Hair follicular keratinocyte (primary cell): ENCODE measurements at places on chromosomes 7 and 10. TPM values are rescaled to one million over a fixed set of nuclear protein-coding genes. Genes with fewer than 3 reads are reported as not detected.

The CALD1 gene
- total RNA-seq: 110 TPM in 2 replicates

The PON3 gene
- 3.2 and 4.7 TPM in 2 replicates for total RNA-seq

The IQUB gene
- not detected in 2 replicates for total RNA-seq

The RTKN2 gene
- 0.70 and 0.99 TPM in 2 replicates for total RNA-seq

The ADAMTS14 gene
- 0.19 TPM in 1 of 2 replicates, not detected in the other for total RNA-seq

The GRID2IP gene
- total RNA-seq: 0.16 TPM in 1 of 2 replicates, not detected in the other

The CISD1 gene
- total RNA-seq: 30.0 and 43.6 TPM in 2 replicates

The MMP21 gene
- total RNA-seq: not detected in 2 replicates

The SH2B2 gene
- total RNA-seq: 5.5 and 6.4 TPM in 2 replicates

The OR2A12 gene
- not detected in 2 replicates for total RNA-seq

The ZNF804B gene
- total RNA-seq: not detected in 2 replicates

The KIF11 gene
- 8.4 and 25.1 TPM in 2 replicates for total RNA-seq

The PIP gene
- not detected in 2 replicates for total RNA-seq

The ZNF25 gene
- 3.2 and 4.9 TPM in 2 replicates for total RNA-seq

The HDAC9 gene
- 3.0 and 11.1 TPM in 2 replicates for total RNA-seq

The HOXA2 gene
- total RNA-seq: 0.61 and 1.8 TPM in 2 replicates

The EPHA1 gene
- 35.5 and 37.2 TPM in 2 replicates for total RNA-seq

The FGFBP3 gene
- under 0.01 and 0.08 TPM in 2 replicates for total RNA-seq

The FAM237B gene
- total RNA-seq: not detected in 2 replicates

The C10orf62 gene
- not detected in 2 replicates for total RNA-seq

The MEOX2 gene
- total RNA-seq: not detected in 2 replicates

The PLPP4 gene
- total RNA-seq: 2.0 TPM in 1 of 2 replicates, not detected in the other

The ZNF33A gene
- total RNA-seq: 9.1 and 14.3 TPM in 2 replicates

The COL13A1 gene
- 3.5 and 3.7 TPM in 2 replicates for total RNA-seq

The DYNC1I1 gene
- 0.61 and 1.0 TPM in 2 replicates for total RNA-seq

The HOGA1 gene
- 0.55 and 1.2 TPM in 2 replicates for total RNA-seq

The HHEX gene
- 0.19 TPM in 1 of 2 replicates, not detected in the other for total RNA-seq

The ARHGEF35 gene
- total RNA-seq: 7.5 and 11.0 TPM in 2 replicates

The GPR158 gene
- total RNA-seq: not detected in 2 replicates

The HIP1 gene
- 6.3 and 7.2 TPM in 2 replicates for total RNA-seq

The UCMA gene
- not detected in 2 replicates for total RNA-seq

The IL15RA gene
- total RNA-seq: 7.6 and 9.8 TPM in 2 replicates

The MAPK8 gene
- total RNA-seq: 35.5 and 41.2 TPM in 2 replicates

The HEPACAM2 gene
- not detected in 2 replicates for total RNA-seq

The CTTNBP2 gene
- 0.15 TPM in 1 of 2 replicates, not detected in the other for total RNA-seq

The PLAC9 gene
- total RNA-seq: not detected in 2 replicates

The OR9A2 gene
- total RNA-seq: not detected in 2 replicates

The TMEM229A gene
- not detected in 2 replicates for total RNA-seq

The ZNF853 gene
- total RNA-seq: 0.11 and 2.4 TPM in 2 replicates

The MUC12 gene
- 1.7 TPM in 1 of 2 replicates, not detected in the other for total RNA-seq

The SLC18A3 gene
- not detected in 2 replicates for total RNA-seq

The INHBA gene
- total RNA-seq: 28.7 and 121 TPM in 2 replicates

The ANKRD61 gene
- total RNA-seq: not detected in 2 replicates

The NKX1-2 gene
- total RNA-seq: 1.7 and 2.6 TPM in 2 replicates

The FFAR4 gene
- not detected in 2 replicates for total RNA-seq

The APBB1IP gene
- not detected in 2 replicates for total RNA-seq

The LIPF gene
- not detected in 2 replicates for total RNA-seq

The CYP26A1 gene
- not detected in 2 replicates for total RNA-seq

The GSDME gene
- 87.6 and 95.0 TPM in 2 replicates for total RNA-seq

The SAMD9L gene
- total RNA-seq: 0.70 and 0.99 TPM in 2 replicates

The DLX5 gene
- not detected in 2 replicates for total RNA-seq

The CRYGN gene
- total RNA-seq: not detected in 2 replicates

The TBXAS1 gene
- total RNA-seq: 0.57 TPM in 1 of 2 replicates, not detected in the other

The CARD11 gene
- total RNA-seq: 0.95 and 2.1 TPM in 2 replicates

The ZPBP gene
- total RNA-seq: not detected in 2 replicates

The PDCD4 gene
- 34.4 and 48.3 TPM in 2 replicates for total RNA-seq

The PWWP2B gene
- total RNA-seq: 16.4 and 16.9 TPM in 2 replicates

The C10orf105 gene
- not detected in 2 replicates for total RNA-seq

The AGAP5 gene
- total RNA-seq: 1.2 and 3.2 TPM in 2 replicates
